ENCODE measurements at places on chromosomes 1 and 21.

DNA sequence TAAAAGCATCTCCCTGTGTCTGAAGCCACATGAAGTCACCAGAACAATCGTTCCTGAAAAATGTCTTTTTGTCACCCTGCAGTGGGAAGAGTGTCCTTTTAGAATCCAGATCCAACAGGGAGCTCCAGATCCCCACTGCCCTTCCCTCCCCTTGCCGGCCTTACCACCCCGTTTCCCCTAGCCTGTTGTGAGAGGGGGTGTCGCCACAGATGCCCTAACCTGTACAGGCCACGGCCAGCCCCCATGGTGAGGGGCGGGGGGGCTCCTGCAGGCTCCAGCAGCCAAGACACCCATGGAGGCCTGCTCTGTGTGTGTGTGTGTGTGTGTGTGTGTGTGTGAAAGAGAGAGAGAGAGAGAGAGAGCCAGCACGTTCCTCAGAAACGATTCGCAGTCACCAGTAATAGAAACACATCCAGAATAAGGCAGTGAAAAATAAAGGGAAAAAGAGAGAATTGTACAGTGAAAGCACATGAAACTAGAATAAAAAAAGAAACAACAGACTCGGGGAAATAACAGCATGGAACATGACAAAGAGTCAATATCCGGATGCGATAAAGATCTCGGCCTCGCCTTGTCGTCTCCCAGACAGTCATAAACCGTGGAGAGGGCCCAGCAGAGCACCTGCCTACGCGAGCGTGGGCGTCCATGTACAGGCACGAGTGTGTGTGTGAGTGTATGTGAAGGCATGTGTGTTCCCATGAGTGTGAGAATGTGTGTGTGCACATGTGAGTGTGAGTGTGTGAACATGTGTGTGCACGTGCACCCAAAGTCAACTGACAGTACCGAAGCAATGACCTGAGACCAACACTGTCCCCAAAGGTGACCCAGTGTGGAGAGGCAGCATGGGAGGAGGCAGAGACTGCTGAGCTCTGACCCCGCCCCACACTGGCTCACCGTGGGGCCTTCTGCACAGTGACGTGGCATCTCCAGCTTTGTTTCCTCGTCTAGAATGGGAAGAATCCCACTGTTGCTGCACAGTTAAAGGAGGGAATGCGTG lies 303.8 kb downstream of the NPHP4 start:
- no peak for DNase-seq

GRCh38 chr1:209323743-209324142 lies 259.8 kb upstream of the CAMK1G start:
- DNase-seq = no peak

- DNase-seq = peak; percentile 71
These were observed 20.8 kb downstream of the ATP5PO start for GRCh38 chr21:33894736-33895288.

DNA sequence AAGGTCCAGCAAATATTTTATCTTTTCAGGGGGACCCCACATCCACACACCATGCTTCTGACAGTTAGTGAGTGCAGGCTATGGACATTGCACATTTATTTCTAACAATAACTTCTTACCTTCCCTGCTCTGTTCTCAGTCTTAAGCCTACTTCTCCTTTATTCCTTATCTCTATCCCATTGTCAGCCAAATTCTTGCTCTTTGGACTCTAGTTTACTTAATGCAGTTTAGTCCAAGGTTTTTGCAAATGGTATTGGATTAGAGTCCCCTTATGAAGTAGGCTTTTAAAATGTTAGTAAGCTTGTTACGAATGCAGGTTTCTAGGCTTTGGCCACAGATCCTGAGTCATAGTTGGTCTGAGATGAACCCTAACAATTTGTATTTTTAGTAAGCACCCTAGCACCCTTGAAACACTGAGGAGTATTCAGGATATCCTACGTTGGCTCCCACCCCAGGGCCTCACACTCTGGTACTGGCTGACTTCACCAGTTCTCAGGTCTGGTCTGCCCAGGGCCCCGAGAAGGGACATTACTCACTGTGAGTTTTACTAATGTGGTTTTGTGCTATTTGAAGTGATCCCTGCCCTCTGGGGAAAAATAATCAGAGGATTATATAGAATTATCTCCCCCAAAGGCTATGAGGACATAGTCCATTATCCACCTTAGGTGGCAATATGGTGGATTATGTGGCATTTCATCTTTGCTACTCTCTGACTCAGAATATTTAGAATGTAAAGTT lies 239.5 kb downstream of the TGFB2 start:
- DNase-seq = no peak

DNA sequence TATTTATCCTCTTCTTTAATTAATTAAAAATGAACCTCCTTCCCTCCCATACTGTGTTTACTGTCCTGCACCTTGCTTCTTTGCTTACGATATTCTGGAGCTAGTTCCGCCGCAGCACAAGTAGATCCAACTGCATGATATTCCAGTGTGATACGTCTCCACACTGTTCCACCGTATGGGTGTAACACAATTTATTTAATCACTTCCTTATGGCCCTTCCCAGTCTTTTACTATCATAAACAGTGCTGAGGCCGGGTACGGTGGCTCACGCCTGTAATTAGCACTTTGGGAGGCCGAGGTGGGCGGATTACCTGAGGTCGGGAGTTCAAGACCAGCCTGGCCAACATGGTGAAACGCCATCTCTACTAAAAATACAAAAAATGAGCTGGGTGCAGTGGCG lies 25.7 kb downstream of the CNST start:
- DNase-seq = no peak

- DNase-seq = peak; percentile 77
These were observed 4.2 kb upstream of the PAQR7 start for GRCh38 chr1:25879675-25880074.

- DNase-seq = no peak
These were observed 31.0 kb upstream of the IL10 start for GRCh38 chr1:206803221-206803730.

DNA sequence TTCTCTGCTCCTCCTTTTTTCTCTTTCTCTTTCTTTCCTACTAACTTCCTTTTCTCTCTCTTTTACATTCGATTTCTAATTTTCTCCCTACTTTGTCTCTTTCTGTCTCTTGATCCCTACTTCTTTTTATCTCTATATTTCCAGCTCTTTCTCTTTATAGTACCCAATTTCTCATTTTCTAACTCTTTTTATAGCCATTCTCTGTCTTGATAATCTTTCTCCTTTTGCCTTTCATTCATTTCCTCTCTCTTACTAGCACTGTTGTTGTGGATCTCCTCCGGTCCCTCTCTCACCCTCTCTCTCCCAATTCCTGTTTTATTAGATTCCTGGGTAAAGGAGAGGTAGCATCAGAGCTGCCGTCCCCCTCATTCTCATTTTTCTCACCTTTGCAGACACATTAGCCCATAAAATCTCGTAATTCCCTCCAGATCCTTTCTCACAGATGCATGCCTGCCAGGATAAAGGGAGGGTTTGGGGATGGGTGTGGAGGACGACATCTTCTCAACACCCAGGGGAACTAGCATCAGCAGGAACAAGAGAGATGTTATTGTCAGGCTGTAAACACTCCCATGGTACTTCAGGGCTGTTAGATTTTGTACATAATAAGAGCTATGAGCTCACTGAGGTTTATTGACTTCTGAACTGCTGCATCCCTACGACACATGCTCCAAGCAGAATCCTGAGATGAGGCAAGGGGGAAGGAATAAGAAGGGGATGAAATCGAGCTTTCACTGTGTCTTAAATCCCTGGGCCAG lies 159.0 kb upstream of the GALNT2 start:
- DNase-seq = no peak

DNA sequence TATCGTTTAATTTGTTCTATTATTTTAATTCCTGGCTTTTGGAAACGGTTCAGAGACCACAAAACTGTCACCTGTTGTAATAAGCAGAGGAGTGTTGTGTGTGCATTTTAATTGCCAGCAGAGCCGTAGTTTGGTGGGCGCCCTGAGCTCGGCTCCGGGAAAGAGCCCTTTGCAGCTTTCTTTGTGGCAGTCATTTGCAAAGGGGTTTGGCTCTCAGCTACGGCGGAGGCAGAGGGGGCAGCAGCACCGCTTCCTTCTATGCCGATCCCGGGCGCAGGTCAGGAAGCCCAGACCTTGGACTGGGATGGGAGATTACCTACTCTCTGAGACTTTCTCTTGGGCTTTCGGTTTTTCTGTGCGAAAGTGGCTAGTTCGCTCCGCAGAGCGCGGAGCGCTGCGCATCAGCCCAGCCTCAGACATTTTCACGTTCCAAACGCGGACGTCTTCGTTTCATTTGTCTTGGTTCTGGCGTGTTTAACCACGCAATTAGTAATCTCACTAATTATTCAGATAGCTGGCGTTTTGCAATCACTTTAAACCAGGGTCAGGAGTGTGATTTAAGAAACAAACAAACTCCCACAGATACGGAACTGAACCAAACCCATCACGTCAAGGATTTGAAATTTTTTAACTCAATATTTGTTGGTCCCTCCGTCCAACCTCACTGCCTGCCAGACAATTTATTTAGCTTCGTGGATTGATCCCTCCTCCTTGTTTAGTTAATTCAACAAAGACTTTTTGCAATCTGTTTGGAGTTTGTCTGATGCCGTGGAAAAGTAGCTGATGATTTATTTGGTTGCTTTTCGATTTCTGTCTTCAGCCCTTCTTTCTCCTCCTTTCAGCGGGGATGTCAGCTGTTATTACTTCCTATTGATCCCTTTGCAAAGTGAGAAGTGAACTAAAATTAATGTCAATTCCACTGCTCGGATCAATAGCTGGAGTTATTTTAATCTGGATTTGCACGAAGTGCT lies 3.9 kb downstream of the RNF220 start:
- DNase-seq = no peak

GRCh38 chr1:12204140-12204539 lies 25.7 kb upstream of the VPS13D start:
- no peak for DNase-seq
